NCI-H146 (cell line): ENCODE measurements at places on chromosomes 6 and 20.
A peak's percentile ranks its signal among the peaks of the same experiment; 100 is the strongest.

DNA sequence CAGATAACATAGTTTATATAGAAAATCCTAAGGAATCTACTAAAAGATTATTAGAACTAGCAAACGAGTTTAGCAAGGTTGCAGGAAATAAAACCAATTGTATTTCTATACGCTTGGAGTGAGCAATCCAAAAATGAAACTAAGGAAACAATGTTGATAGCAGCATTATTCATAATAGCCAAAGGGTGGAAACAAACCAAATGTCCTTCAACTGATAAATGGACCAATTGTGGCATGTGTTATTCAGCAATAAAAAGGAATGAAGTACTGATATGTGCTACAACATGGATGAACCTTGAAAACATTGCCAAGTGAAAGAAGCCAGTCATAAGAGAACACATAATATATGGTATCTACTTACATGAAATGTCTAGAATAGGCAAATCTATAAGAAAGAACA is 101.0 kb upstream of the VSTM2L start:
- DNase-seq = no peak

DNA sequence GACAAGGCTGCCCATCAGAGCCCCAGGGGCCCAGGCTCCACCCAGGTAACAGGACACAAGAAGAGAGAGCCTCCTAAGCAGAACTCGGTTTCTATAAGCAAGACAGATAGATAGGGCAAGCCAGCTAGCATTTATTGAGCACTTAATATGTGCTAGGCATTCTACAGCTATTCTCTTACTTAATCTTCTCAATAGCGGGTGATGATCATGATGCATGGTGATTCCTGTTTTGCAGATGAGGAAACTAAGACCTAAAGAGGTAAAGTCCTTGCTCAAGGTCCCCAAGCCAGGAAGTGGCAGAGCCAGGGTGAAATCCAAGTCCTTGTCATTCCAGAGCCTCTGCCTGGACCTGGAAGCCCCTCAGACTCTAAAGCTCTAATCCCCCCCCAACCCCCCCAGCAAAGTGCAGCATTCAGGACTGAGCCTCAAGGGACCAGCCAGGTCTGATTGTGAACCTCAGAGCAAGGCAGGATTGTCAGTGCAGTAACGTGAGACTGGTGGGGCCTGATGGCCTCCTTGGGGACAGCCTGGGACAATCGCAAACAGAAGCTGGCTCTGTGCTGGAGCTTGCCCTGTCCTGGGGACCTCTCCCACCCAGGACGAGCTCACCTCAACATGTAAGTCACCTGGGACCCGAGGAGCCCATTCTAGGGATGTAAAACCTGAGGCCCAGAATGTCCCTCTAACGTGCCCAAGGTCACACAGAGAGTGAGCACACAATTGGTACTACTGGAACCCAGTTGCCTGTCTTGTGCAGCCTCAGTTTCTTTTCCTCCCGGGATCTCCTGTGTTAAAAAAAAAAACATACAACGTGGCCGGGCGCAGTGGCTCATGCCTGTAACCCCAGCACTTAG is 48.4 kb upstream of the PTGIS start:
- no peak for DNase-seq

GRCh38 chr6:119147101-119148053 is 68.9 kb upstream of the FAM184A start:
- DNase-seq = no peak

DNA sequence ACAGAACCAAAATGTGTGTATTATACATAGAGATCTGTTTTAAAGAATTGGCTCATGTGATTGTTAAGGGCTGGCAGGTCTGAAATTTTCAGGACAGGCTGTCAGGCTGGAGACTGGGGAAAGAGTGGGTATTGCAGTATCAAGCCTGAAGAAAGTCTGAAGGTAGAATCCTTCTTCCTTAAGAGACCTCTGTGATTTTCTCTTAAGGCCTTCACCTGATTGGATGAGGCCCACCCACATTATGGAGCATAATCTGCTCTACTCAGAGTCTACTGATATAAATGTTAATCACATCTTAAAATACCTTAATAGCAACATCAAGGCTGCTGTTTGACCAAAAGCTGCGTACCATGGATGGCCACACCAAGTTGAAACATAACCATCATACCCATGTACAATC is 43.4 kb upstream of the HINT3 start:
- DNase-seq = no peak

GRCh38 chr6:166737261-166737660 is 110.2 kb upstream of the RPS6KA2 start:
- peak; percentile 61 for DNase-seq

GRCh38 chr6:11381801-11382513 is 149.5 kb upstream of the NEDD9 start:
- DNase-seq = no peak

DNA sequence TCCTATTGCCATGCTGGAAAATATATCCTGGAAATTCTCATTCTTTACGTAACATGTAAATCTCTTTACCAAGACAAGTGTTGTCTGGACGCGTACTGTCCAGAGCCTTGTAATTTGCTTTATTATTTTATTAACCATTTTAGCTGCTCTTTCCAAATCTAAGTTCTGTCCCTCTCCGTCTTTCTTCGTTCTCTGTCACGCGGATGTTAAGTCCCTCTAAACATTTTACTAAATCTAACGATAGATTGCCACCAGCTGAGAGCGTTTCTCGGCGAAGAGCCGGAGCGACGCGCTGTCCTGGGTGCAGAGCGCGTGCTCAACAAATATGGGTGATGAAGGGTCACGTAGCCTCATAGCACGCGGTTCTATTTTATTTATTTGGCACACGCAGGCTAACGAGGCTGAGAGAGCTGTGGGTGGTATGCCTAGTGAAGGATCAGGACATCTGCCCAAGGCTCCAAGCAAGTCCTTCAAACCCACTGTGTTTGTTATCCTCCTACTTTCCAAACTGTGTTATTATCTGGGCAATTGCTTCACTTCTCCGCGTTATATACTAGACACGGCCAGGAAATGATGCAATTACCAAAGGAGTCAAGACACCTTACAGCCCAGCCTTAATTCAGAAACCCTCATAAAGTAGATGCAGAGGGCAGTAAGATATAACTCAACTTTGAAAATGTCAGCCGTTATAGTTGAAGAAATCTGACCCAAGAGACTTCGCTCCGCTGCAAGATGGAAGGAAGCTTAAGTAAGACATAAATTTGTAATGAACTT is 10.0 kb upstream of the NCOA7 start:
- DNase-seq = peak; percentile 88

- DNase-seq = no peak
These were observed 62.3 kb upstream of the SHLD1 start for GRCh38 chr20:5687884-5688283.

DNA sequence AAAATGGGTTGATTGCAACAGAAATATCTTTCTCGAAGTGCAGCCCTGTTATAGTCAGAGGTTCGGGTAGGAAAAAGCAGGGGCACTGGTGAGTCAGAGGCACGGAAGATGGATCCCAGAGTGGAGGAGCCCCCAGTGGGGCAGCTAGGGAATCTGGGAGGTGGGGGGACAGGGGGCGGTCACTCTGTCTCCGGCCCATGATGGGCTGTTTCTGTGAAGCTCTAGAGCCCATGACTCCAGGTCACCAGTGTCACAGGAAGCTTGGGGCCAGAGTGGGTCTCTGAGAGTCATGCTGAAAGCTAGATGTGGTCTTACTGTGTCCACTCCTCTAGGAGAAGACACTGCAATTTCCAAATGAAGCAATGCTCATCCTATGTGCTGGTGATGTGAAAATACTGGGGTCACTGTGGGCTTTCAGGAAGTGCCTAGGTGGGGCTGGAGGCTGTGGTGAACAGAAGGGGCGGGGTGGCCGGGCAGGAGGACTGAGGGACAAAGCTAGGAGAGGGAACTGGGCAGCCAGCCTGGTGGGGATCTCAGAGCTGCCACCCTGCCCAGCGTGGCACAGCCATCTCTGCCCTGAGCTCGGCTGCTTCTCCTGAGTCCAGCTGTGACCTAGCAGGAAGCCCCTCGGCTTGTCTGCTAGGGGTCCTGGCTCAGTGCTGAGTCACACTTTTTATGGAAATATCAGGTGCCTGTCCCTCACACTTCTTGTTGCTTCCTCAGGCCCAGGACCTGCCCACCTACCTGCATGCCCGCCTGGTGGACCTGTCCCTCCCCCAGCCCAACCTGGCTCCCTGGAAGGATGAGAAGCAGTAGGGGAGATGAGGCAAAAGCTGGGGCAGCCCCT is 54.2 kb downstream of the IRF4 start:
- no peak for DNase-seq
